ENCODE measurements at places on chromosomes 2 and 18.

GRCh38 chr2:126995621-126996377 is 97.1 kb downstream of the TEX51 start:
- DNase-seq: no peak

GRCh38 chr2:218270721-218271486 is 585 bp downstream of the PNKD start:
- no peak for DNase-seq

GRCh38 chr2:119011910-119012209 is 69.9 kb downstream of the MARCO start:
- DNase-seq: no peak

DNA sequence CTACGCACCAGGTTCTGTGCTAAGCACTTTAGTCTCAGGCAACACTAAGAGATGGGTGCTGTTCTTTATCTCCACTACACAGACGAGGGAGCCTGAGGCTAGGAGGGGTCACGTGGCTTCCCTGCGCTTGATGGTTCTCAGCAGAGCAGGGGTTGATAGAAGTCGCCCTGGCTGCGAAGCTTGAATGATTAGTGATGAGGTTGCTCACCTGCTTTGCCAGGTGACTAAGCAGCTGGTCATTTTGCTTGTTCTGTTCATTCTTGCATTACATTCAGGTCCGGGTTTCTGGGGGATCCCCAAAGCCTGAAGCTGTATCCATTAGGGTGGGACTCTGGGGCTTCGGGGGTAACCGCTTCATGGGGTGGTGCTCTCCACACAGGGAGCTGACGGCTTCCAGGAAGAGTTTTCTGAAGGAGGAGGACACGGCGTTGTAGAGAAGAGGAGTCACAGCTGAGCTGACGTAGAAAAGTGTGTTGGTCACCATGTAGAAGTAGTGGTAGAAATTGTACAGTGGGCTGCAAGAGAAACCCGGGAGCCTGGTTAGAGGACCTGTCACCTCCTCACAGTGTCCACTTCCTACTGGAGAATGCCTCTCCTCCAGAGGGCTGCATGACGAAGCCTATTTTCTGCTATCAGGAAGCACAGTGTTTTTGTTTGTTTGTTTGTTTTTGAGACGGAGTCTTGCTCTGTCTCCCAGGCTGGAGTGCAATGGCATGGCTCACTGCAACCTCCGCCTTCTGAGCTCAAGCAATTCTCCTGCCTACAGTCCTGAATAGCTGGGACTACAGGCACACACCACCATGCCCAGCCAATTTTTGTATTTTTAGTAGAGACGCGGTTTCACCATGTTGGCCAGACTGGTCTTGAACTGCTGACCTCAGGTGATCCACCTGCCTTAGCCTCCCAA is 11.5 kb downstream of the NTSR2 start:
- DNase-seq: no peak

DNA sequence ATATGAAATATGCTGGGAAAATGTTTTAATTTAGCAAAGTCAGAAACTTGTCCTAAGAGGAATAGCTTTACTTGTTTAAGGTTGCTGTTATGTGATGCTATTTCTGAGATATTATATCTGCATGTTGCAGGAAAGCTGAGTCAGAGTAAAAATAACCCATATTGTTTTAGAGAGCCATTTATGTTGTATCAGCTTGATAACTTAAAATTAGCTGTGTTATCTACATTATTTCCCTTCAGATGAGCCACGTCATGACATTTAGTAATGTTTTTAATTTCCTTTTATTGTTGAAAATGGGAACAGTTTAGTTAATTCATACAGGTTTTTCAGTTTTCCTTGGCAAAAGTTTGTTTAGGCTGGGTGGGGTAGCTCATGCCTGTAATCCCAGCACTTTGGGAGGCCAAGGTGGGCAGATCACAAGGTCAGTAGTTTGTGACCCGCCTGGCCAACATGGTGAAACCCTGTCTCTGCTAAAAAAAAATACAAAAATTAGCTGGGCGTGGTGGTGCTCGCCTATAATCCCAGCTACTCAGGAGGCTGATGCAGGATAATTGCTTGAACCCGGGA is 55.8 kb downstream of the TTC27 start:
- no peak for DNase-seq

- no peak for DNase-seq
Measured at GRCh38 chr18:63457977-63458376, 18.8 kb upstream of the SERPINB5 start.
